Glomerular endothelial cell (primary cell): ENCODE measurements at places on chromosomes 12 and 14. TPM values are rescaled to one million over a fixed set of nuclear protein-coding genes. Genes with fewer than 3 reads are reported as not detected.

- no peak for DNase-seq
Observed at GRCh38 chr12:50241178-50241577, 42.1 kb downstream of the LIMA1 start.

GRCh38 chr14:103141117-103141796 is 18.0 kb downstream of the TNFAIP2 start:
- DNase-seq = no peak

GRCh38 chr12:114406316-114406983 is 506 bp upstream of the TBX5 start:
- DNase-seq = no peak

FGF23 gene
- not detected in 2 replicates for total RNA-seq

DNA sequence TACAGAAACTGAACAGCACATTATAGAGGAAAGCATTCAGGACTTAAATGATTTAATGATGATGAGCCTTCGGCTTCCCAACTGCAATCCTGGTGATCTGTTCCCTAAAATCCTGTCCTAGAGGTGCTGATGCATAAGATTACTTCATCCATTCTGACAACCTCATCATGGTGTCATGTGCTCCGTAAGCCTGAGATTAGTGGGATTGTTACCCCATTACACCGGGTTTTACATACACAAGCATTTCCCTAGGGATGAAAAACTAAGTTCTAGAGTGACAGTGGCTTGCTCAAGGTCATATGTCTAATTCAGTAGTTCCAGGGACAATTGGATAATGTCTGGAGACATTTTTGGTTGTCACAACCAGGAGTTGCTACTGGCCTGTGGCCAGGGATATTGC is 2.5 kb upstream of the RNASE13 start:
- DNase-seq = no peak

DNA sequence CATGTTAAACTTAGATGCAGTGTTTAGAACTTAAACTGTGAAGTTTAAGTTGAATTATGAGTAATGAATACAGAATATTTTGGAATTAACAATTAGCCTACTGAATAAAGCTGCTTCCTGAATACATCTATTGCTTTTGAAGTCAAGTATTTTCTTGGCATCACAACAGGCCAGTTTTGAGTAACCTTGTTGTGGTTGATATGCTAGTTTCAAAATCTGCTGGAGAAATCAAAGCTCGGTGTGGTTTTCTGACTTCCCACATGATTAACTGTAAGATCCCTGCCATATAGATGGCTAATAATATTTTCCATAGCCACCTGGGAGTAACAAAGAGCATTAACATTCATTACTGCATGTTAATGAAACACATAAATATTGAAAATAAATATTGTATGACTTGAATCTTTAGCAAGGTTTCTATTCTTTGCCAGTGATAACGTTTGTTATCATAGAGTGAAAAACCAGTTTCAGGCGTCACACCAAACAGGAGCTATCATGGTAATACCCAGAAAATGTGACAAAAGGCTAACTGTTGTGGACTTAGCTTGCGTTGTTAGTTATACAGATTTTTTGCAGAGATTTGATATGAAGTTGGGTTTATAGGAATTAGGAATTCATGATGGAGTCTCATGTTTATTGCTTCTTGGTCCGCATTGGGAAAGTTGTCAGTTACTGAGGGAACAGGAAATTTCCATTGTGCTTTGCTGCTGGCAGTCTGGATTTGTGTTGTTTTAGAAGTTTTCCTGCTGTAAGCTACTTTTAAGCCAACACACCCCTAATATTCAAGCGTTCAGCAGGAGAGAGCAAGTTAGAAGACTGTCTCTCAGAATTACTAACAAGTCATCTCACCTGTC is 32.1 kb downstream of the PPFIBP1 start:
- no peak for DNase-seq

PAX9 gene
- 0.18 and 0.34 TPM in 2 replicates for total RNA-seq

DNA sequence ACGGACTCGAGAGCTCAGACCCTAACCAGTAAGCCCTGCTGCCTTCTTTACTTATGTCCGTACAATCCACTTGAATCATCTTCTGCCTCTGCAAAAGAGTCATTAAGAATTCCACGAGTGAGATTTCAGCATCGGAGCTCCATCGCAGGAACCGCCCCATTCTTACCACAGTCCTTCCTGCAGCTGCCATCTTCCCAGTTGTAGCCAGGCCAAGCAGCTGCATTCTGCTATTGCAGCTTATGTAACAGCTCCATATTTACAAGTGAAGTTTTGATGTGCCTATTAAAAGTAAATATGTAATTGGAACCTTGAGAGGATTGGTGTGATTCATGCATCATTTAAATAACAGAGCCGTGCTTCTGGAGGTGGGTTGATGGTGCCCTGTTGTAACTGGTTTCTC is 157.4 kb downstream of the KICS2 start:
- DNase-seq = no peak

KLHL33 gene
- total RNA-seq = not detected in 2 replicates

DNA sequence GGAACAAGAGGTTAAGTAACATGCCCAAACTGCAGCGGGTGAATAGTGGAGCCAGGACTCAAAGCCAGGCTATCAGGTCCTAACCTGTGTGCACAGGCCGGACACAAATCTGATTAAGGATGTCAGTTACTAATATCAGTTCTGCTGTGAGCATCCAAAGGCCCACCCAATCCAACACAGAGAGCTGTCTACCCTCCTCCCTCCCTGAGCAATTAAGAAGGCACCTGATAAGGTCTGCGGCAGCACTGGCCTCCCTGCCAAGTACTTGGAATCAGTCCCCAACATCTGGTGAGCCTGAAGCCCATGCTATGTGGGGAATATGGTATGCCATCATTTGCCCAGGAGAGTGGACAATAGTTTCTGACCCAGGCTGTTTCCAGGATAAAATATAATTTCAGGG is 3.9 kb downstream of the HEBP1 start:
- DNase-seq = no peak
